ENCODE measurements at places on chromosomes 12 and 14. TPM values are rescaled to one million over a fixed set of nuclear protein-coding genes. Genes with fewer than 3 reads are reported as not detected.
A peak's percentile ranks its signal among the peaks of the same experiment; 100 is the strongest.

GRCh38 chr12:55019784-55020183 is at the start of gene NEUROD4:
Gene NEUROD4, plus strand, starts transcription at chr12:55019974. Its CDS starts 6,466 bp downstream, at chr12:55026440.
- no peak for DNase-seq

TMEM119 gene
- not detected for total RNA-seq

APAF1 gene
- 26.5 TPM for total RNA-seq

GRCh38 chr12:90029317-90029716 is 320.7 kb upstream of the ATP2B1 start:
- no peak for DNase-seq

DNA sequence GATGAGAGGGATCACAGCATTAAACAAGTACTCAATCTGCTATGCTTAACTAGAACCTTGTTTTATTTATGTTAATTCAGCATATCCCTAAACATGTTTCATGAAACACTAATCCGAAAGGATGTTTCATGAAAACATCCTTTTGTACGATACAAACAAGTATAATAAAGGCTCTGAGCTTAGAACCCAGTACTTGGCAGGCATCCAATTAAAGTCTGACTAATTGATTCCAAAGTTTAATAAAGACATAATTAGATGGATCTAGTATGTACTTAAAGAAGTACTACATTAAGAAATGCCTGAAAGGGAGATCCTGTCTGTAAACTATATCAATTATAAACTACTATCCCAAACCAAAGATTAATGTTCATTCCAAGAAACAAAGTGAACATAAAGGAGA is 51.8 kb downstream of the SCAF11 start:
- no peak for DNase-seq

DNA sequence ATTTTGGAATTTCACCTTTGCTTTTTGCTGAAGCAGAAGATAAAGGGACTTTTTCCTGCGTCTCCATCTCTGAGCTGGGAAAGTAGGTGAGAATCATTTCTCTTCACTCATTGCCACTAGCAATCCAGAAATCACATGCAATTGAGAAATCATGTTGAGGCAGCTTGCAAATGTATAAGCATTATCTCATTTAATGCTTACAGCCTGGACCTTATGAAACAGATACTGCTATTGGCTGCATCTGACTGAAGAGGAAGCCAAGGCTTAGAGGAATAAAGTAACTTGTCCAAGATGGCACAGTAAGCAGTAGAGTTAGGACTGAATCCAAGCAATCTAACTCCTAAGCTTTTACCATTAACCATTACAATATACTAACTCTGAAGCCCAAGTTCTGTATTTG is 122.4 kb downstream of the FIGNL2 start:
- no peak for DNase-seq

DNA sequence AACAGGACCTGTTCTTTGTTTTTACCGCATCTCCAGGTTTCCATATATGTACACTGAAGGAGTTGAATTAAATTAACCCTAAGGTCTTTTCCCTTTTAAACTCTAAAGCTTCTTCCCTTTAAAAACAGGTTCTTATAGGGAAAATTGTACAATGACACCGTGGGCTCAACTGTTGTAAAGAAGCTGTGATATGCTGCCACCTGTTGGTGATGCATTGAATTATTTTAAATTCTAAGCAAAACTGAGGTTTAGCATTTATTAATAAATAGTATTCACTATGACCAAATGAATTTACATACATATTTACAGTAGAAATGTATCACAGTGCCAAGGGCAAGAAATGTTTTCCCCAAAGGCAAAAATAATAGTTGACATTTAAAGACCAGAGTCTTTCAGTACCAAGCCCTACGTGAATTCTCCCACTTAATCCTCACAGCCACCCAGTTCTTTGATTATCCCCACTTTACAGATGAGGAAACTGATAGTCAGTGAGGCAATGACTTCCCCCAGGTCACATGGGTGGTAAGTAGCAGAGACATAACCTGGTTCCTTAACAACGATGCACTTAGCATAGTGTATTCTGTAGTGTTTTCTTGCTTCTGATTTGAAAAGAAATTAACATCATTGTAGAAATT is 35.7 kb upstream of the TMEM263 start:
- DNase-seq: peak; percentile 57

GRCh38 chr12:118984161-118984943 is 3.0 kb downstream of the SRRM4 start:
- no peak for DNase-seq

KCNMB4 gene
- 8.7 TPM for total RNA-seq

GRCh38 chr12:6324936-6325750 is 14.7 kb downstream of the PLEKHG6 start:
- no peak for DNase-seq

DNA sequence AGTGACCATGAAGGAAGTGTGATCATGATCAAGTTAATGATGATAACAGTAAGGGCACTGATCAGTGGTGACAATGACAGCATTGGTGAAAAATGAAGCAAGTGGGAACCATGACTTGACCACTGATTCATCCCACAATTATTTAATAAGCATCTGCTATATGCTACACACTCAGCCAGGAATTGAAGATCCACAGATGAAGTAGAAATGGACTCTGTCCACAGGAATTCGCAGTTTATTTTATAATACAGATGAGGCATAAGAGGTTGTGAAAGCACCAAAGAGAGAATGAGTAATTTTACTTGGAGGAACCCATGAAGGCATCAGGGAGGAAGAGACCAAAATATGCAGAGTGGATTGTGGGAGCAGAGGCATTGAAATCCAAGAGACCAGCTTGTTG is 33.8 kb upstream of the SMUG1 start:
- DNase-seq: no peak

DNA sequence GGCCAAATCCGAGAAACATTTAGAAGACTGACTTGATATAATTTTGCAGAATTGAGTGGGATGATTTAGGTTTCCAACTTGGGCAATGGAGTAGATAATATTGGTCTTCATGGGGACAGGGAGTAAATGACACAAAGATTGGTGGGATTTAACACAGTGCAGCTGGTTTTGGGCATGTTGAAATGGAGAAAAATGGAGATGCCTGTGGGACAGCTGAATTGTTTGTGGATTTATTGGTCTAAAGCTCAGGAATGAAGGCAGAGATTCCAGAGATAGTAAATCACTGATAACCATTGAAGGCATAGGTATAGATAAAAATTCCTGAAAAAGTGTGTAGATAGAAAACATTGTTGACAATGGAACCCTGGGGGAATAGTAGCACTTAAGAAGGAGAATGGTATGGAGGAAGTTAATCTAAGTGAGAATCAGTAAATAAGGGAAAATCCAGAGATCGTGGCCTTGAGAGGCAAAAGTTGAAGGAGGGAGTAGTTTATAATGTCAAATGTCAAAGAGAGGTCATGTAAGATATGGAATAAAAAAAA is 120.9 kb upstream of the ATP2B1 start:
- no peak for DNase-seq

- no peak for DNase-seq
These were observed 1.1 kb downstream of the AQP2 start for GRCh38 chr12:49951411-49952240.

- no peak for DNase-seq
These were observed 167.9 kb downstream of the FSCB start for GRCh38 chr14:44339231-44339630.

DNA sequence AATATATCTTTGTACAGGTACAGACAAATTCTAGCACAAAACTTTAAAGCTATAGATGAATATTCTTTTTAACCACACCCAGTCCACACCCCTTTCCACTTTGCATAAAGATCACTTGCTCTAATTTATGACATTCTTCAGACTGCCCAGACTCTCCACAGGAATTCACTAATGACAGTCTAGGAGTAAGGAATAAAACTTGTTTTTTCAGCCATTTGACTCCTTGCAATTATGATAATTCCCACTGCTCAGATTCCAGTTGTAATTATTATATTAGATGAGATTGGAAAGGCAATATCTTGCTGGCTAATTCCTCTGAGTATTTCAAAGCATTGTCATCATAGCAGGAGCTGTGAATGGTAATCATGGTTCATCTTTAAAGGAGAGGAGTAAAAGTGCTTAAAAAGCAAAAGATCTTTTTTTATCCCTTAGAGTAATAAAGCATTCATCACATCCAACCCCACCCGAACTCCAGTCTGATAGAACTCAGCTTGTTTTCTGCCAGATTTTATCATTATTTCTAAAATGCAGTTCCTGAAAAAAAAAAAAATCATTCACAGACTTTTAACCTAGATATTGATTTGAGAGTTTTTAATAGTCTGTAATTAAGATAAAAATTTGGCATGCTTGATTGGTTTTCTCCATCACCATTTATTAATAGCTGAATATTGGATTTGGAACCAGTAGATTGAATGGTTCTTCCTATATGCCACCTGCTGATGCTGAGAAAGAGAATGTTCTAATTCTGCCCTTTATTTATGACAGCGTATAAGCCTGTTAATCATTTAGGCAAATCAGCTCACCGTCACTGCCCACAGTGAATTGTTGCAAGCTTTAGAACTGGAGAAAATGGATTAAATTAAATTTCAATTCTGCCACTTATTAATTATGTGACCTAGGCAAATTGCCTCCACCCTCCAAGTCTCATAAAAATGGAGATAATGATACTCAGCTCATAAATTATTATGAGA is 93.9 kb upstream of the RASSF8 start:
- DNase-seq: no peak

Data from OCI-LY7 (cell line).